ENCODE measurements at places on chromosomes 2 and 18.
A peak's percentile ranks its signal among the peaks of the same experiment; 100 is the strongest.

GRCh38 chr2:1769703-1770422 is 25.5 kb upstream of the PXDN start:
- no peak for DNase-seq

DNA sequence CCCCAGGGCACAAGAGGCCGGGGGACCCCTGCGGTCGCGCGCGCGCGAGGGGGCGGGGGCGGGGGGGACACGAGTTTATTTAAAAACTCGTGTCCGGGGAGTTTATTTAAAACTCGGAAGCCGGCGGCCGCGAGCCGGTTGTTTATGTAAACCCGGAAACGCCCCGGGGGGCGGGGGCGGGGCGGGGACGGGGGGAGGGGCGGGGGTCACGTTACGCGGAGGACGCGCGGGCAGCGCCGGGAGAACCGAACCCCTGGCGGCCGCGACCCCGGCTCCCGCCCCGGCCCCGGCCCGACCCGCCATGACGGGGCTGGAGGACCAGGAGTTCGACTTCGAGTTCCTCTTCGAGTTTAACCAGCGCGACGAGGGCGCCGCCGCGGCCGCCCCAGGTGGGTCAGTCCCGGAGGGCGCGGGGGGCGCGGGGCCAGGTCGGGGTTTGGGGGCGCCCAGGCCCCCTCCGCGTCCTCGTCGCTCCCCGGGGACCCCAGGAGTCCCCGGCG is 4.4 kb downstream of the NFATC1 start:
- peak; percentile 44 for DNase-seq

- no peak for DNase-seq
These were observed 125.1 kb downstream of the TANC1 start for GRCh38 chr2:159093497-159093896.

DNA sequence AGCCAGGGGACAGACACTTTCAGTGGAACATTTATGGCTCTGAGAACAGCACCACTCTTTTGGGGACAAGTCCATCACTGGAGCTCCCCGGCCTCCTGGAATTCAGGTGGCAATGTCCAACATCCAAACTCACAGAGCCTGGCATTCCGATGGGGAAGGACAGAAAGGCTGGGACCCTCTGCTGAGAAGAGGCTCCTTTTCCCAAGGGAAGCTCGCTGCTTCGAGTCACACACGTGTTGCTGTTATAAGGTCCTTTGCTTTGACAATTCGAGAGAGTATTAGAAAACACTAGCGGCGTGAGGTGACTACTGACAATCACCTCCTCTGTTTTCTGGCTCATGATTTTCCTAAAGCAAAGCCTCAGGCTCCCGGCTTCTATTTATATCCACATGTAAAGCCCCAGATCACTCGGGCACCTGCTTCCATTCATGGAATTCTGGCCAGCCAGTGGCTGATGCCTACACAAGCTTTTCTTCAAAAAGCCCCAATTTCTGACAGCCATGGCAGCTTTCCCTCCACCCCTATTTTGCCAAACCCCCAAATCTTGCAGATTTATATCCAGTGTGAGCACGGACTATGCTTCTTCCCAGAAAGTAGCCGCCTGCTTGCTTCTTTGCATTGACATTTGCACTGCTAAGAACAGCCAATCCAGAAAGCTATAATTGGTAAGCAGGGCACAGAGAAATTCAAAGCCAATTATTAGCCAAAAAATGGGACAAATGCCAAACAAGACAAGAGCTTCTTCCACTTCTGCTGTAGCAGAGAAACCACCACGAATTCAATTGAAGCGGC is 67.3 kb downstream of the NDUFA10 start:
- no peak for DNase-seq

GRCh38 chr18:11673560-11673959 is 15.5 kb upstream of the GNAL start:
- DNase-seq, result no peak

Measured in T-helper 22 cell (primary cell).